ENCODE measurements at places on chromosomes 1 and 21.
A peak's percentile ranks its signal among the peaks of the same experiment; 100 is the strongest.

GRCh38 chr1:184502161-184502560, 115.3 kb downstream of the C1orf21 start:
- no peak for DNase-seq

GRCh38 chr1:237258871-237259270, 216.9 kb downstream of the RYR2 start:
- no peak for DNase-seq

DNA sequence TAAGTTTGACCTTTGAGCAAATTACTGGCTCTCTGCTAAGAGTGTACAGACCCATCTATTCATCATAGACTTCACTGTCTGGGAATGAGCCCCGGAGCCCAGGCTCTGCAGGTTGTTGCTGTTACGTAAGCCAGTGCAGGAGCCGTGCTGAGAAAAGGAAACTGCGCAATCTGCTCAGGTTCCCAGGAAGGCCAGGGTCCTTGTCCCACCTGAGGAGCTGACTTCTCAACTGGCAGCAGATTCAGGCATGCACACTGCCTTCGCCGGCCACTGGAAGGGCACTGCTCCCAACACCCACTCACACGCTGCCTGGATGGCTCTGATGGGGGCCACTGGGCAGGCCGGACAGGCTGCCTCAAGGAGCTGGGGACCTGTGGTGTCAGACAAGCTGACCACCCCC, 19.5 kb downstream of the RCAN1 start:
- DNase-seq = no peak

GRCh38 chr1:41765152-41765551, 153.6 kb downstream of the HIVEP3 start:
- no peak for DNase-seq

DNA sequence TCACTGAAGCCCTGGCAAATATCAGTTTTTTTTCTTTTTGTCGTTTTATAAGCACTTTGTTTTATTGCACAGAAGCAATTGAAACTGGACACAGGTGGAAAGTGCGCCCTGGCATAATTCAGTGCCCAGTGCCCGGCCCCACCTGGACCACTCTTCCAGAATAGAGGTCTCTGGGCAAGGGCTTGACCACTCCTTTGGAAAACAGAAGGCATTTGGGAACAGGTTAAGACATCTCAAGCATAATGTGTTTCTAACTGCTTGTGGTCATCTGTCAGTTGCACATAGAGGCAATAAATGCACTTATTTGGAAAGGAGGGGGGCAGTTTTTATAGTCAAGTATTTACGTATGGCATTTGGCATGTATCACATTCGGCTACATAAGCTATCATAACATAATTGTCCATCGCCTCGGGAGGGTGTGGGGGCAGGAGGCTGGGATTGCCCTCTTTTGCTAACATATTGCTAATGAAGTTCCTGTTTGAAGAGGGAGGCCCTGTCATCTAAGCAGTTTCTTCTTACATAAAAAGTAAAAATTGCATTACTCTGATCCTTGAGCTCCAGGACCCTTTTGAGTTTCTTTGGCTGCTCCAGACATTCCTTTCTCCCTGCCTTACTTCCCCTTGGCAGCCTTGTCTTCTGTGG, 14.7 kb upstream of the CD2 start:
- DNase-seq = no peak

GRCh38 chr1:161989108-161989507, 34.6 kb downstream of the OLFML2B start:
- DNase-seq = peak; percentile 58

DNA sequence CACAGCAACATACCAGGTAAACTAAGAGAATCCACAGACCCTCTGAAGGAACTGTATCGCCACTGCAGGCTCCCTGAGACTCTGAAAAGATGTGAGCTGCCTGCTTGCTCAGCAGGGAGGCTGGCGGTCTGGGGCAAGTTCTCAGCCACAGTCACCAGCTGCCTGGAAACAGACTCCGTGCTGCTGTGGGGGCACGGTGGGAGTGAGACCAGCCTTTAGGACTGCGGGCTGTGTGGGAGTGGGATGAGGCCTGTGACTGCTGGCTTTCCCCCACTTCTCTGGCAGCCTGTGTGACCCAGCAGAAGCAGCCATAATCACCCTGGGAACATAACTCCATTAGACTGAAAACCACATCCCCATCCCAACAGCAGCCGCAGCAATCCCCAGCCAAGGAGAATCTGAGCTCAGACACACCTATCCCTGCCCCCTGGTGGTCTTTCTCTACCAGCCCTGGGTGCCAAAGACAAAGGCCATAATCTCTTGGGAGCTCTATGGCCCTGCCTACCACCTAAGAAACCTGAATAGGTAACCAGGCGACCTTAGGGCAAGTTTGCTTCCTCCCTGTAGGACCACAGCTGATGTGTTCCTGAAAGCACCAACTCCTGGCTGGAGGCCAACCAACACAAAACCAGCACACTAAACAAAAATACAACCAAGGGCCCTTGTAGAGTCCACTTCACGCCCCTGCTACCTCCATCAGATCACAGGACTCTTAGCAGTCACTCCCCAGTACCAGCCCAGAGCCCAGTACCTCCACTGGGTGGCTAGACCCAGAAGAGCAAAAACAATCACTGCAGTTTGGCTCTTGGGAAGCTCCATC, 151.5 kb downstream of the SMYD3 start:
- no peak for DNase-seq

DNA sequence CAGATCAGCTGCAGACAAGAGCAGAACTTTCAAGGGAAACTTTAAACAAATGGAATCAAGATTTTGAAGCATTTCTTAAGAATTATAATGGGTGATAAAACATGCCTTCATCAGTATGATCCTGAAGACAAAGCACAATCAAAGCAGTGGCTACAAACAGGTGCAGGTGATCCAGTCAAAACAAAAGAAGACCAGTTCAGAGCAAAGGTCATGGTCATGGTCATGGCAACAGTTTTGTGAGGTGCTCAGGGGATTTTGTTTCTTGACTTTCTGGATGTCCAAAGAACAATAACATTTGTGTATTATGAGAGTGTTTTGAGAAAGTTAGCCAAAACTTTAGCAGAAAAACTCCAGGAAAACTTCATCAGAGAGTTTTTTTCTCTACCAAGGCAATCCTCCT, 681.7 kb upstream of the PTBP2 start:
- DNase-seq = no peak

- peak; percentile 87 for DNase-seq
These were observed 498.2 kb downstream of the PLPP3 start for GRCh38 chr1:56081173-56081572.

DNA sequence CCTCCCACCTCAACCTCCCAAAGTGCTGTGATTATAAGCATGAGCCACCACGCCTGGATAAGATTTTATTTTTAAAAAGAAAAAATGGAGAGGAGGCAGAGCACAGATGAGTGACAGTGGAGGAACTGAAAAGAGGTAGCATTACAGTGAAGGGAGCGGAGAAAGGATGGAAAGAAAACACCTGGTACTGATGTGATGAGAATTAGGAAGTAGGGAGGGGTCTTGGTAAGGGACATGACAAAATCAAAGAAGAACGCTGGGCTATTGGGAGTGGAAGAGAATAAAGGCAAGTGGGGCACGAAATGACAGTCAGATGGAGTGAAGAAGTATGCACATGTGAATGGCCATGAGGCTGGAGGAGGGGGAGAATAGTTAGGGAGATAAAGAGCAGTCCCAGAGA, 2.3 kb downstream of the FCRLA start:
- DNase-seq = no peak

- DNase-seq = no peak
These were observed 25.8 kb downstream of the SKI start for GRCh38 chr1:2253797-2254480.

DNA sequence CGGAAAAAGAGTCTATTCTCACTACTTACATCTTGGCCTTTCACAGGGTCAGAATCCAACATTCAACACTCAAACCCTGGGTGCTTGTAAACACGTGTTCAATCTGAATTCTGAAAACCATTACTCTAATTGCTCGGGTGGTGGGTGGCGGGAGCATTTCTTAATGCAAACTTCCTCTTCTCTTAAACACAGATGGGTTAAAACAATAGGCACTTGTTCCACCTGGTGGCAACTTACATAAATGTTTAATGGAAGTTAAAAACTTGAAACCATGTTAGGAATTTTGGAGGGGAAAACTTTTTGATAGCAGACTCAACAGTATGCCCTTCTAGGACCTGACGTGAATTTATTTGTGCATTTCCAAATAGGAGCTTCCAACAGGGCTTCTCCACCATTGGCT, 23.4 kb upstream of the TDRD10 start:
- no peak for DNase-seq

DNA sequence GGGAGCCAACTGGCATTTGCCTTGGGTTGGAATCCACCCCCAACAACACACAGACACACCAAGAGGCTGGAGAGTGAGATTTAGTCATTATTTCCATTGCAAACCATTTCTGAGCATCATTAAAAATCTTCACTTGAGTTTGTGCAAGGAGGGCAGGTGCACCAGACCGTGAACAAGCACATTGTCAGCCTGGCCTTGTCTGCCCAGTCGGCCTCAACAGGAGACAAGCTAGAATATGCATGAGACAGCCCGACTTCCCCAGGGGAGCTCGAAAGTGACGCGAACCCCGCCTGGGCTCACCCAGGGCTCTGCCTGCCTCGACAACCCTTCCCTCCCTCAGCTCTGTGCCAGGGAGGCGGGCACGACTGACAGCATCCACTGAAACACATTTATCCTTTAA, 15.4 kb upstream of the GUCA2B start:
- DNase-seq = no peak

DNA sequence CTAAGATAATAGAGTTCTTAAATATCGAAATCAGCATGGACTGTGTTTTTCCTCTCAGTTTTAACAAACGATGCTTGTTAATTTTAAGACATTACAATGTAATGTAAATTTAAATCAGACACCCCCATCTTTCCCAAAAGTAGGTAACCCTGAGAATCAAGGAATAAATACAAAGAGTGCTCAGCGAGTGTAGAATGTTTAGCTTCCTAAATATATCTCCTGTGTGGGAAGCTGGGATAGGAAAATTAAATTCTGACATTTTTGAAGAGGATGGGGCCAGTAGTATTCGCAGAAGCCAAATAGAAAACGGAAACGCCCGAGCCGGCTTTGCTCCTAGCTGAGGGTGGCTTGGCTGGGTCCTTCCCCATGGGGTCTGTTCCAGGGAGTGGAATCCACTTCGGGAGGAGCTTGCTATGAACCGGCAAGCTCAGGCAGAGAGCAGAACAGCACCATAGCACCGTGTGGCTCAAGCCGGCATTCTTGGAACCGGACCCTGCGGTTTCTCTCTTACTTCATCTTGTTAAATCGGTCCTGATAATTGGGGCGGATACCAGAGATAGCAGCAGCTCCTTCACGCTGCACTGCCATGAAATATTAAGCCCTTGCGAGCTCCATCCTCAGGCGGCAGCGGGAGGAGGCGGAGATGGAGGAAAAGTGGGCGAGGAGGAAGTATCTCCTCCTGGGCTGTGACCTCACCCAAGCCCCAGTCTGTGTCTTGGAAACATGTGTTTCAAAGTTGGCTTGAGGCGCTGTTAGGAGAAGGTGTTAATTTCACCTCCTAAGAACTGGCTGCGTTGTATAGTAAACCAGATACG, 24.9 kb downstream of the MAP3K7CL start:
- peak; percentile 65 for DNase-seq

Data from AG08395 (cell line).